ENCODE measurements at places on chromosomes 6 and 20.

- no peak for DNase-seq
Observed at GRCh38 chr20:18323705-18324104, 35.4 kb downstream of the ZNF133 start.

DNA sequence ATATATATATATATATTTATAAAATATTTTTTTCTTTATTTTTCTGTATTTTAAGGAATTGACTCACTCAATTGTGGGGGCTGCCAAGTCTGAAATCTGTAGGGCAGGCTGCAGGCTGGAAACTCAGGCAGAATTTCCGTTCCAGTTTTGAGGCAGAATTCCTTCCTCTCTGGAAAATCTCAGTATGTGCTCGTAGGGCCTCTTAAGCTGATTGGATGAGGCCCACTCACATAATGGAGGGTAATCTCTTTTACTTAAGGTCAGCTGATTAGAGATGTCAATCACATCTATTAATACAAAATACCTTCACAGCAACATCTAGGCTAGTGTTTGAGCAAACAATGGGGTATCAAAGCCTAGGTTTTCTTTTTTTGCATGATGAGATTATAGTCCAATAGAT, 244.7 kb upstream of the RNF24 start:
- DNase-seq: no peak

DNA sequence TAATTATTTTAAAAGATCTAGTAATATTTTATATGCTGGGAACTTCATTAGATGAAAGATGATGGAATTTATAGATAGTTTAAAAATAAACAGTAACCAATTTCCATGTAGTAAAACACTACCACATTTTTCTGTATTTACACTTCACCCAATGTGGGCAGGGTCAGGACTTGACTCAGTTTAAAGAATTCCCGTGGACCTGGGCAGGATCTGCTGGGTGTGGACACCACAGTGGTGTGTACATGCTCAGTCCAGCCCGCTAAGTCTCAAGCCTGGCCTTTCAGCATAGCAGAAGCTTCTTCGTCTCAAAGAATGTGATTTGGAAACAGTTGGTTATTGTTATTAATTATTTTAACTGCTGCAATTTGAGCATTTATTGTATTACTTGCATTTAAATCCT, 364.2 kb downstream of the SYNE1 start:
- DNase-seq: no peak

GRCh38 chr6:160137130-160137988, 15.7 kb downstream of the SLC22A1 start:
- no peak for DNase-seq

DNA sequence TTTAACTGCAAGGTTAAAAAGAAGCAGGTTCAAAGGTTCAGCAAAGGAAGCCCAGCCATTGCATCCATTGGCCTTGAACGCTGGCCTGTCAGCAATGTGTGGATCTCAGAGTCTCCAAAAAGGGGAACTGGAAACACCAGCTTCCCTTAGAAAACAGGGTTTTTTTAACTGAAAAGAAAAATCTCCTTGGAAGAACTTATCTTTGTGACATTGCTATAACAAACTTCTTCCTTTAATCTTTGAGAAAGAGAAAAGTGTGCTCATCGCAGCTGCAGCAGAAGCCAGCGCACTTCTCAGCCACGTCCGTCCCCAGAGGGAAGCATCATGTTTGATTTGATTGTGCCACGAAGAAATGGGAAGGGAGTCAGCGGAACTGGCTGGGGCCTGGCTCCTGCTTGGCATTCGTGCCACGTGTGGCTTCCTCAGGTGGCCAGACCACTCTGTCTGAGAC, 215.0 kb downstream of the SYNDIG1 start:
- DNase-seq: no peak

- no peak for DNase-seq
Observed at GRCh38 chr20:38534756-38535155, 46.2 kb upstream of the ADIG start.

Data from hindlimb muscle (tissue), 1 donor.